ENCODE measurements at places on chromosomes 1 and 21.

DNA sequence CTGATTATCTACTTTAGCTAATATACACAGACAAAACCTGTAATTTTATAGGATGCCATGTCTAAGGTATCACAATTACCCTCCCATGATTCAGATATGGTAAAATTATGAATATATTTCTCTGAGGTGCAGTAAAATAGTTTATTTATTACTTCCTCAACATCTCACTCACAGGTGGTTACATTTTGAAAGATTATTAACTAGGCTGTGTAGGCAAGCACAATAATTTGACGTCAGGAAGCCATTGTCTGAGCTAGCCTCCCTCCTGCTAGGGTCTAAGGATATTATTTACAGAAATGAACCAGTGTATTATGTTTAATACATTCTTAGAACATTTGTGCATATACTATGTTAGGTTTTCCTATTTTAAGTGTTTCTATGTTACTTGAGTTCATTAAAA, 69.9 kb upstream of the ADGRL2 start:
- no peak for DNase-seq

- no peak for DNase-seq
Measured at GRCh38 chr1:102640312-102640711, 468.0 kb downstream of the COL11A1 start.

GRCh38 chr1:33338440-33339211, 17.7 kb upstream of the A3GALT2 start:
- DNase-seq: no peak

- no peak for DNase-seq
Measured at GRCh38 chr1:10626131-10626731, 151.5 kb downstream of the PEX14 start.

DNA sequence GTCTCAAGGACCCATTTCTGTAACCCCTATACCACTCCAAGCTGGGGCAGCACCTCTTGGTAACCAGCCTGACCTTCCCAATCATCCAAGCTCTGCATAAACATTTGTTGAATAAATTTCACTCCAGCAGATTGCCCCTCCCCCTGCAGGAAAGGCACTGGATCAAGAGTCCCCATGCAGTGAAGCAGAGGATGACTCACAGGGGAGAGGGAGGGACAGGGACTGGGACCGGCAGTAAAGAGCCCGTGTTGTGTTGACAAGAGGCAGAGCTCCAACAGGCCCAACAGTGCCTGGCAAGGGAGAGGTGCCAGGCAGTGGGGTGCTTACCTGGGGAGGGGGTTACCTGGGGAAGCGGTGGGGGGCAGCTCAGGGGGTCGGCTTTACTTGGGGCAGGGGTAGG, 32.3 kb downstream of the SLC9A1 start:
- no peak for DNase-seq

Data from stimulated activated CD8-positive, alpha-beta memory T cell treated with anti-CD3 and anti-CD28 coated beads, Interleukin-12 subunit alpha, Interleukin-12 subunit beta, amount 100 ng/mL, for 4 hours (primary cell).